ENCODE measurements at places on chromosomes 12 and 14.

- DNase-seq: no peak
These were observed 193.7 kb upstream of the FLRT2 start for GRCh38 chr14:85336257-85336656.

GRCh38 chr12:95439461-95440230, 34.3 kb upstream of the METAP2 start:
- DNase-seq: no peak

GRCh38 chr14:98489115-98489514, 782.9 kb downstream of the BCL11B start:
- DNase-seq: no peak

DNA sequence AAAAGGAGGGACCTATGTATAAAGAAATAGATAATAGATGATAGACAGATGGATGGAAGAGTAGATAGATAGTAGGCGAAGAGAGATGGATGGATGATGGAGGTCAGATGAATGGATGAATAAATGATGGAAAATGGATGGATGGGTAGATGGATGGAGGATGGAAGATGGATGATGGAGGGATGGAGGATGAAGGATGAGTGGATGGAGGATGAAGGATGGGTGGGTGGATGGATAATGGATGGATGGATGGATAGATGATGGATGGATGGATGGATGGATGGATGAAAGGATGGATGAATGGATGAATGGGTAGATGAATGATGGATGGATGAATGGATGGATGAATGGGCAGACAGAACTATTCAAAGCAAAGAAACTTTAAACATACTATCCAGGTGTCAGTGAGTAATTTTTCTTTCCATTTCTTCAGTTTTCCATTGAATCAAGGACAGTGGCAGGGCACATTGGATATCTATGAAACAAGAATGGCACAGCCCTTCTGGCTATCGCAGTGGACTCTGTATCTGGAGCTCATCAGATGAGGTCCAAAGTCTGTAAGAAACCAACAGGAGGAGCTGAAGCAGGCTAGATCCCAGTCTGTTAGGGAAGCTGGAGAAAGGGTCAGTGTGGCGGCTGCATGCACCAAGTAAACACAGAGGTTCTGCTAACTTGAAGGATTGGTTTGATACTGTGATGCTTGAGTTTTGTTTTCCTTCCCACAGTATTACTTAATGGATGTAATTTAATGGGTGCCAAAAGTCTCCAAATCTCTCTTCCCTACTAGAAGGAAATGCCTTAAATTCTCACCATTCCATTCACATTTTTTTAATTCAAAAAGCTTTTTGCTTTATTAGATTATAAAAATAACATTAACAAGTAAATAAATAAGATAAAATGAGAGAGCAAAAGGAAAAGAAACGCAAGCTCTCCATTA, 18.1 kb upstream of the MED13L start:
- DNase-seq: no peak

DNA sequence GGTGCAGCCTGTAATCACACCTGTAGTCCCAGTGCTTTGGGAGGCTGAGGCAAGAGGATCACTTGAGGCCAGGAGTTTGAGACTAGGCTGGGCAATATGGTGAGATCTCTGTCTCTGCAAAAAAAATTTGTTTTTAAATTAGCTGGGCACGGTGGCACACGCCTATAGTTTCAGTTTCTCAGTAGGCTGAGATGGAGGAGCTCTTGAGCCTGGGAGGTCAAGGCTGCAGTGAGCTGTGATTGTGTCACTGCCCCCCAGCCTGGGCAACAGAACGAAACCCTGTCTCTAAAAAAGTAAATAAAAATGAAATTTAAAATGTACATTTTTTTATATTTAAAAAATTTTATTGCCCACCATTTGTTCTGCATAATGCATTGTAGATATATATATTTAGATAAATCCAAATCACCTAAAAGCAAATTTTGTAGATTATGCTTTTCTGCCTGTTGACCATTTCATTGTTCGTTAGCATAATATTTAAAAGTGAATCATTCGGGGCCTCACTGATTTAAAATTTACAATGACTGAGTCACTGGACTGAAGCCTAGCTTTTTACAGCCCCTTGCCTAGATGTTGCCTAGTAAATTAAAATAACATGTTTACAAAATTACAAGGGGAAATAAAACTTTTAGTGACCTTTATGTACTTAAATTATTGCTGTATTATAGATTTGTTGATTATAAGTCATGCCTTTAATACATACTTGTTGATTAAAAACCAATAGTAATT, 87.9 kb downstream of the USP15 start:
- DNase-seq: no peak

DNA sequence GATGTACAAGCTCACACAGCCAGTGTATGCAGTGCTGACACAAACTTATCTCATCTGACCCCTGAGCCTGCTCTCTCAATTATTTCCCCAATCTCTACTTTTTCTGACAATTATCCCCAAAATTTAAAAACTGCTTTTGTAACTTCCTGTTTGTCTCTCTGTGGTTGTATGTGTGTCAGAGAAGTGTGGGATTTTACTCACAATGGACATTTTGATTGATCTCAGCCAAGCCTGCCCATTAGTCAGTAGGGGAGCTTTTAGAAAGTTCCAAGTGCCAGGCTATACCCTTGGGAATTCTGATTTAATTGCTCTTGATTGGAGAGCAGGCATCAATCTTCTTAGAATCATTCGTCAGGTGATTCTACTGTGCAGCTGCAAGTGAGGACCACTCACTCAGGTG, 64.9 kb upstream of the LMNTD1 start:
- DNase-seq: no peak

DNA sequence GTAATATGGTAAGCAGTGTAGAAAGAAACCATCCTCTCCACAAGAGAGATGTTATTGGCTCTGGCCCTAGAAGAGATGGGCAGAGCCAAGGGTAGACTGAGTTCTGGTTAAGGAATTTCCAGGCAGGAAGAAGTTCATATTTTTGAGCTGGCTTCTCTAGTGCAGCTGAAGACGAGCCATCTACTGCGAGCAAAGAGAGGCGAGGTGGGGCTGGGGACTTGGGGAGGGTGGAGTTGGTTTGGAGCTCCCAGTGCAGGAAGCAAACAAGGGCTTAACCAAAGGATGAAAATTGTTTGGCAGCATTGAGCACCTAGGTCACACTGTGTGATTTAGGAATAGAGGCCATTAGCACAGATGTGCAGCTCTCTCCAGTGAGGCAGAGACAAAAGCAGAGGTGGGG, 239.6 kb downstream of the ZFP36L1 start:
- DNase-seq: no peak

- DNase-seq: no peak
These were observed 127.5 kb downstream of the TMX1 start for GRCh38 chr14:51367600-51367931.

DNA sequence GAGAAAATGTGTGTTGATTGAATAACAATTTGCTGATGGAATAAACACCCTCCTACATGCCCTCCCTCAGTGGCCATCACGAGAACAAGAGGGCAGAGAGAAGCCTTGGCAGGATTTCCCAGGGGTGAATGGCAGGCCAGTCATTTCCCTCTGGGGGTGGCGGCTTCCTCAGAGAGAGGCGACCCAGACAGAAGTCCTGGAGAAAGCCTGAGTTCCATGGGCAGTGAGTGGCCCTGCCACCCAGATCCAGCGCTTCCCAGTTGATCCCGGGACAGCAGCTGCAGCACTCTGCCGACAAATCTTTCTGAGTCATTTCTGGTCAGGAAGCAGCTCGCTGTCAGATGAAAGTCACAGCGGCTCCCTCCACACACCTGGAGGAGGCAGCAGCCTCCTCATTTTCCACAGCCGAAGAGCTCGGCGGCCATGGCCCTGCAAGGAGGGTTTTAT, 123.0 kb downstream of the SCARB1 start:
- DNase-seq: no peak

DNA sequence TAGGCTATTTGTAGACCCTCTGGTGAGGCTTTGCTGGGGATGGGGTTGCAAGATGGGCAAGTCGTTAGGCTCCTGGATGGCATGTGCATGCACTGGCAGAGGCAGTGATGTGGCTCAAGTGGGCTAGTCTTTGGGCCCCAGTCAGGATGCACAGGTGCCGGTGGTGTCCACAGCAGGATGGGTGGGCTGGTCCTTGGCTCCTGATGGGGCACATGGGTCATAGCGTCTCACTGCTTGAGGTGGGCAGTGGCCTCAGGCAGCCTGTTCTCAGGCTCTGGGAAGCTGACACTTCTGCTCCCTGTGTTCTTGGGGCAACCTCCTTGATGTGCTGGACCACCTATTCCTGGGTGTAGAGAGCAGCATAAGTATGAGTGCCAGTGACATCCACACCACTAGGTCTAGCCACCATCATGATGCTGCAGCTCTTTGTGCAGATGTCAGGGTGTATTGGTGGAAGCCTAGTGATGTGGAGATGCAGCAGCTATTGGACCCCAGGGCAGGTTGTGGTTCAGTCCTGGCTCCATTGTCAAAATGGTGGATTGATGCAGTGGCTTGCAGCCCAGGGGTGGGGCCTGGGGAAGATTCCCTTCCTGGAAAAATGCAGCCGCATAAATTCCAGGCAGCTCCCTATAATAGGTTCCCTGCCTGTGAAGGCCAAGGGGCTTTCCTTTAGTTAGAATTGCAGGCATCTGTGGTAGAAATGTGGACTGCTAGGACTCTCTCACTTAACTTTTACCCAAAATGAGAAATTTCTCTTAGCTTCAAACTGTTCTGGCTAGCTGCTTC, 742.5 kb upstream of the MDGA2 start:
- no peak for DNase-seq

GRCh38 chr14:95564060-95564459, 29.2 kb downstream of the GLRX5 start:
- no peak for DNase-seq

- DNase-seq: peak; percentile 23
These were observed 46.3 kb downstream of the PPHLN1 start for GRCh38 chr12:42372154-42372791.

- no peak for DNase-seq
These were observed 62.2 kb downstream of the NCOR2 start for GRCh38 chr12:124505001-124505818.

DNA sequence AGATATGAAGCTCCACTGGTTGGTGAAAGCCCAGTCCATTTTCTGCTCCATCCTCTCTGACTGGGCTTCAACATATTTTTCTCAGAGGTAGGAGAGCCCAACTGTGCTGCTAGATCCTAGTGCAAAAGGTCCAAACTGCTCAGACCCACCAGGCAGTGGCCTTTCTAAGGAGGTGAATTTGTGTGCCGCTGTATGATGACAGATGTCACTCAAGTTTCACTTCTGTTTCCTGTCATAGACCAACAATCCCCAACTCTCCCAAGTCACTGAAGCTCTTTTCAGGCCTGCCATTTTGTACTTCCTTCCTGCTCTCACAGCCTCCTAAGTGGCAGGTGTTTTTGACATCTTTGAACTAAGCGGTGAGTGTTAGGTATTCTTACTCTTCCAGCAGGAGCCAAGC, 16.4 kb upstream of the RNASE4 start:
- DNase-seq: peak; percentile 46

DNA sequence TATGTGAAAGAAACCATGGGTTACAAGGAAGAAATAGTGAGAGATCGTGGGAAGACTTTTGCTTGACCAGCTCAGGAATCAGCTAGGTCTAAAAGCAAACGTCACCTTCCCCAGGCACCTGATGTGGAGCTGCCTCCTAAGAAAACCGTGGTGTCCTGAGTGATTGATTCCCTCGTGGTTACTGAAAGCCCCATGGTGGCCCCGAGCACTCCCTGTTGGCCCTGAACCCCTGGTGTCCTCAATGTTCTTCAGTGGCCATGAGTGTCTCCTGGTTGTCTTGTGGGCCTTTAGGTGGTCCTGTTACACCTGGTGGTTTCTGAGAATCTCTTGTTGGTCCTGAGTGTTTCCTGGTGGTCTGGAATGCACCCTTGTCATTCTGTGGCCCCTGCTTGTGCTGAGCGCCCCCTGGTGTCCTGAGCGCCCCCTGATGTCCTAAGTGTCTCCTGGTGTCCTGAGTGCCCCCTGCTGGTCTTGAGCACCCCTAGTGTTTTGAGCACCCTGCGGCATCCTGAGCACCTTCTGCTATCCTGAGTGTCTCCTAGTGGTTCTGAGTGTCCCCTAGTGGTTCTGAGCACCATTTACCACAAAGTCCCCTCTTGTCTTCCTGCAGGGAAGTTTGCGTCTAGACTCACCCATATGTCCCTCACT, 518.7 kb downstream of the TMEM121 start:
- peak; percentile 91 for DNase-seq

DNA sequence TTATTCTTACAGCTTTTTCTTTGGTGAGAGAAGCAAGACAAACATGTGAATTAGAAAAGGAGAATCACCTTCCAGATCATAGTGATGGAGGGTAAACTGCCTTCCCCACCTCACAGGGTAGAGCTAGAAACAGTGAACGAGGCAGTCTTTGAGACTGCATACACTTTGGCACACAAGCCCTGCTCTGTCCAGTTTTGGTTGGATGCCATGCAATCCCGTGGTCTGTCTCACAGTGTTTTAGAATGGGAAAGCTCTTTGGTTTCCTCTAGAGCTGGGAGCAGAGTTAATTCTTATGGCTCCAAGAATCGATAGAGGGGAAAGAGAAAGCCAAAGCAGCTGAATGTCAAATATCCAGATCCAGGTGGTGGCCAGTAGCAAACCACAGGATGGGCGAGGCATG, 21.9 kb downstream of the TDP1 start:
- no peak for DNase-seq

DNA sequence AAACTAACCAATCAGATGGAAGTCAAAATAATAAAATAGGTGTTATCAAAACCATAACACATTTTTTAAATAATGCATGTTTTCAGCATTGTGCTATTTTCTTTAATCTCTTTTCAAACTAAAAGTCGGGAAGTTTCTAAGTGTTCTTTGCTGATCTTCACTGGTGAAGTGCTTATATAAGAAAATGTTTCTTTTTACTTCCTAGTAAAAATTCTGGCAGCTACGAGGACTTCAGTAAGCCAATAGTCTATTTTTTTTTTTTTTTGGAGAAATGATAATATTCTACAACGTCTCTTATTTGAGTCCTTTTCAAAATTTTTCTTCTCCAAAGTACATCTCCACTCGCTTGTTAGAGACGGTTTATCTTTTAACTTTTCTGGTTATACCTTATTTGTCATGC, 448.0 kb downstream of the SLC6A15 start:
- DNase-seq: no peak

DNA sequence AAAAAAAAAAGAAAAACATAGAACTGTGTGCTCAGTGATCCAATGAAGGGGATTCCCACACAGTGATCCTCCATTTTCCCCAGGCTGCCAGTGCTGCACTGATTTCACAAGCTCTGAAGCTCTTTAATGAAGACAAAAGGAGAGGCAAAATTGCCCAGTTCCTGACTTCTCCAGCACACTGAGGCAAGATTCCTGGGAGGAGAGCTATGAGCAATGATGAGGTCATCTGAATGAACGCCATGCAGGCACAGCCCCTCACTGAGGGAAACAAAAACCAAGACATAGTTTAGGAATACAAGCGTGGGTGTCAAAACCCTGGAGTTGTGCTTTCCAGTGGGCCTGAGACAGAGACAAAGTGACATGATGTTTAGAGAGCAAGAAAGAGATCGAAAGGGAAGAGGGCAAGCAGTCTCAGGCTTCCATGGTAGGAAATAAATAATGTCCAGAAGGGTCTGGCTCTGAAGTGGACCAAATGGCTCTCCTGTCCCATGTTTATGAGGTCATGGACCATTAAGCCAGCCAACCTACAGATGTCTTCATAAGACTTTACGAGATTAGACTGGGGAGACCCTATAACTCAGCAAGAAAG, 40.9 kb upstream of the SMUG1 start:
- no peak for DNase-seq
